ENCODE measurements at places on chromosomes 5 and 9.
A peak's percentile ranks its signal among the peaks of the same experiment; 100 is the strongest.

GRCh38 chr9:81242866-81243265 is 446.5 kb downstream of the TLE1 start:
- DNase-seq: no peak

DNA sequence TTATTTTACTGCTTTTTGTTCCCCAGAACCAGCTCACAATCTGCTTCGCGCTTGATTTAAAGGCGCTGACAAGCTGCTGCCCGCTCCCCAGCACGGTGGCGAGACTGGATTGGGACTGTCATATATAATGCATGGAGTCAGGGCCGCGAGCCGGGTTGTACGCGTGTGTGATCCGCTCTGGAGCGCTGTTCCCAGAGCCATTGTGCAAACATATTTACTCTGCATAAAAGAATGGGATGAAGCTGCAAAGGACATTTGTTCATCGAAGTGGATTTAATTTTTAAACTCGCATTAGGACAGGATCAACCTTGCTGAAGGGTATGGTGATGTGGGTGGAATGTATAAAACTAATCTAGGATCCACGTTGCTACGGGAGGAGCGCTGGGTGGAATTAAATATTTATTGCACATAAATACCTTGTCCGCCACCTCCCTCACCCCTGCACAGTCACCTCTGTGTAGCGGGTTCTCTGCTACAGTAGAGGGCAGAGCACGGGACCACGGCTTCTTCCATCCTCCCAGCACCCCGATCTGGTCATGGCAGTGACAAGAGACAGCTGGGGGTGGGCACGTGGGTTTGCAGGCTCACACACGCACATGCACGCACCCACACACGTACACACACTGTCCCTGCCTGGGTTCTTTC is 18.1 kb upstream of the FCN1 start:
- no peak for DNase-seq

DNA sequence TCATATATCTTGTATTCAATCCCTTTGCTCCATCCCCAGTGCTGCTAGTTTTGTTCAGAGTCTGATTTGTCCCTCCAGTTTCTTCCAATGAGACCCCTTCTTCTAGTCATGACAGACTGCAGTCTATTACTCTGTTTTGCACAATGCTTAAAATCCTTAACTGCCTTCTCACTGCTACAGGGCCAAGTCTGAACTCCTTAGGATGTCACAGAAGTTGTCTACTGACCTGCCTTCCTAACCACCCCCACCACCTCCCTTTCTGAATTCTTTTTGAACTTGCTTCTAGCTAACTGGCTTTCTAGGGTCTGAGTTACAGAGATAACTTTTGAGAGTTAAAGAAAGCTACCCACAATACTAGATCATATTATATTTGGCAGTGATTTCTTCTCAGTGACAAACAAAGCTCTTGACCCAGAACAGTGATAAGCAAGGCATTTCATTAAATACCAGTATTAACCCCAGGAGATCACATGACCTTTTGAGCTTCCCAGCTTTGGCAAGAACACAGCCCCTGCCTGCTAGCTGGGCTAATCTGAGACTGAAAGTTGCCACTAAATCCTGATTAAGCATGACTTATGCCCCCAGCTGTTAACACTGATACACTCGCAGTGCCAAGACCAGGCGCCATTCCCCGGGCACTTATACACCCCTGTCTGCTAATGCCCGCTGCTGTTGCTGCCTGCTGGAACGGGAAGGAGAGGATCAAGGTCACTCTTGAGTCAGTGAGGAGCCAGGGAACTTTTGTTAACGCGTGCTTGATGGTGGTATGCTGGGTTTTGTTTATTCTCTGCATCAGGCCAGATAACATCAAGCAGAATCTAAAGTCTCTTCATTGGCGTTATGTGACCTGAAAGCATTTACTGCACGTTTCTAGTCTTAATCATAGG is 36.4 kb upstream of the ADAMTSL1 start:
- DNase-seq: peak; percentile 61

DNA sequence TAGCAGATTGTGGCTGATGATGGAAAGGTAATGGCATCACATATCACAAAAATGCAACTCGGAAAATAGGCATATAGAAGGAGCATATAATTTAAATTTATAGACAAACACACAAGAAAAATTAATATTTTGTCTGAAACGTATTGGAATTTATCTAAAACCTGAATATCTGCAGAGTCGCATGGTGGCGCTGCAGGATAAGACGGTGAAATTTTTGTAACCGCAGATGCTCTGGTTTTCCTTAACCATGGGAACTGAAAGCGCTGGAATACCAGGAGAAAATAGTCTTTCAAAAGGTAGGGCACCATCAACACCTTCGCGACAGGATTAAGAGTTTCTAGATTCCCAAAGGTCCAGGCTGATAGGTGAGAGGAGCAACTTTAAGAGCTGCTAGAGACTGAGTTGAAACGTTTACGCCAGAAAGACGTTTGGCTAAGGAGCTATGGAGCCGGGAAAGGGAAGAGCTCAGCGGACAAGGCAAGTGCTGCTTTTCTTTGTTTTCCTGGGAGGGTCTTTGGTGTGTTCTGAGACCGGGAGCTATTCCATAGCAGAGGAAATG is 11.0 kb upstream of the PCDHB15 start:
- peak; percentile 5 for DNase-seq

DNA sequence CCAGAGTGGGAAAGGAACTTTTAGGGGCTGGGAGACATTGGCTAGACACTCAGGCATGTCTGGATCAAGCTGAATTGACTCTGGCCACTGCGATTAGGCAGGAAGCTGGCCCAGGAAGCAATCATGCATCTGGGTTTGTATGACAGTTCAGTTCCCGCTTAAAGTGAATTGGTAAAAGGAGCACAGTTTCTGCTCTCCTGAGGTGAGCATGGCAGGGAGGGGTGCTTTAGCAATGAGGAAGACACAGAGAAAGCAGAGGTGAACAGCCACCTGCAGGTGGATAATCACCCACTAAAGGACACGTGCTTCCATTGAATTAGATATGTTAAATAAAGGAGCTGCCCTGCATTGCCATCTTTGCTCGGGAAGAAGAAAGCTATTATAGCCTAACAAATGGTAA is 248.1 kb upstream of the MAP3K1 start:
- no peak for DNase-seq

DNA sequence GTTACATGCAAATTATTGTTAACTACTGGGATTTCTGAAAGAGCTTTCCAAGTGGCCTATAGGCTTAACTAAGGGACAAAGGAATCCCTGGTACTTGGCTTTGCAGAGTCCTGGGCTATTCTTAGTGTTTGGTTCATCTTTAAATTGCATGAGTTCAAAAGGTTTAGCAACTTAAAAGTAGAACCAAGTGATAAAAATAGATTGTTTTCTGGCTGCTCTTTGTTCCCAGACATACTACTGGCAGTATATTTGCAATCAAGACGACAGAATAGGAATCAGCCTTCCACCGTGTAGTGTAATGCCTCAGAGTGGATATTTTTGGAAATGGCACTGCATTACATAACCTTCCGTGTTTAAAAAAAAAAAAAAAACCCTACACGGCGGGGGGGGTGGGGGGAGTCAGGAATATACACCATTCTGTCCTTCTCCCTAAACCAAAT is 1.0 kb downstream of the NREP start:
- no peak for DNase-seq

DNA sequence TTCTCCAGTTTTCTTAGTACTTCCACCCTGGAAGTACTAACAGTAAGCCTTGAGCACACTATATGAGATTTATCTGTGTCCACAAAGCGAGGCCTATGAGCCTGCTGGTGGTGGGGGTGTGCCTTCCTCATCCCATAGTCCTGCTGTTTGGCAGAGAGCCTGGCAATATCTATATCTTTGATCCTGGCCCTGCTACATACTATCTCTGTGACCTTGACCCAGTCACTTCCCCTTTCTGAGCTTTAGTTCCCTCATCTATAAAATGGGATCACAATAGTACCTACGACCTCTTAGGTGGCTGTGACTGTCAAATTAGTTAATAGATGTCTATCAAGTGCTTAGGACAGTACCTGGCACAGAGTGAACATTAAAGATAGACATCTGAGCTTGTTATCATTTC is 114.6 kb upstream of the SAP30L start:
- DNase-seq: no peak

Data from foreskin fibroblast (primary cell).